ENCODE measurements at places on chromosomes 12 and 14.

DNA sequence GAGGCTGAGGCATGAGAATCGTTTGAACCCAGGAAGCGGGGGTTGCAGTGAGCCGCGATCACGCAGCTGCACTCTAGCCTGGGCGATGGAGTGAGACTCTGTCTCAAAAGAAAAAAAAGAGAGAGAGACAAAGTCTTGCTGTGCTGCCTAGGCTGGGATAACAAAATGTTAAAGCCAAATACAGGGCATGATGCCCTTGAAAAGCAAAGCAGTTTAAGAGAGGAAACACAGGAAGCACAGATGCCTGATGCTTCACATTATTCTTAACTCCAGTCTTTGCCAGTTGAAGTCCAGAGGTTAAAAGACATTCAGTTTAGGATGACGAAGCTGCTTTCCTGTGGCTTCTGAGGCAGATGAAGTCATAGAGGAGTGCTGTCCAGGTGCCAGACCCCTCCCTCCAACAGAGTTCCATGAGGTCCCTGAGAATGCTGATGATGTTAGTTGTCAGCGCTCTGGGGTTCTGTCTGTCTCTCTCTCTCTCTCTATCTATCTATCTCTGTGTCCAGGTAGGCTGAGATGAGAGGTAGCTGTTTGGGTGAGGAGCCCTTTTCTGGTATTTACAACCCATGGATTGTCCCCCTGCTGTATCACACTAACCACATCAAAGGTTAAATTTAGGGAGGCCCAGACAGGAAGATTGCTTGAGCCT is 4.9 kb upstream of the MRPL52 start:
- DNase-seq = no peak

DNA sequence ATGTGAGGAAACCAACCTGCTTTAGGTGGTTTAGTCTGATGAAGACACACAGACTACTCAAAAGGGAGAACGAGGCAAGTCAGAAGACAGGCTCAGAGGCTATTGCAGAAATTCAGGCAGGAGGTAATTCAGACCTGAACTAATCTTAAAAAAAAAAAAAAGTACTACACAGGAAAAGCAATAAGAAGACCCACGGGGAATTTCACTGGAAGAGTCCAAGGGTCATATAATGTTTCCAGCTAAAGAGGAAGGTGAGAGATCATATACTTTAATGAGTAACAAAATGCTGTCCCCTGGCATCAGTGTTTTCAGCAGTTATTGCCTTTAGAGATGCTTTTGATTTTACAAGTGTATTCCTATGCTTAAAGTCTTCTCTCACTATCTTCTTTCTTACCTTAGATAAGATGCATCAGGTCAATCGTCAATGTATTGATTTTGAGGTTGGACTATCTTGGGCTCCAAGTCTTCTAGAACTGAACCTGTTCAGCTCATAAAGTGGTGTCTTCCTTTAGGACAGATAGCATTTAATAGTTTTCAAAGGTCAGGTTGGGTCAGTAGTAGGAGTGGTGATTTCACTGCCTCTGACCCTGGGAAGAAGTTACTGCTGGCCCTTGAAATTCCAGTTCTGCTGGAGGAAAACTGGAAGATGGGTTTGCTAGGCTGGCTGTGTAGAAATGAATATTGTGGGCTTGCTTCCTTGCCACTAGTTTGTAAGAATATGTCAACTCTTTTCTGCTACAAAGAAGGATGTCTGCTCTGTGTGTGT is 60.0 kb downstream of the FAR2 start:
- no peak for DNase-seq

DNA sequence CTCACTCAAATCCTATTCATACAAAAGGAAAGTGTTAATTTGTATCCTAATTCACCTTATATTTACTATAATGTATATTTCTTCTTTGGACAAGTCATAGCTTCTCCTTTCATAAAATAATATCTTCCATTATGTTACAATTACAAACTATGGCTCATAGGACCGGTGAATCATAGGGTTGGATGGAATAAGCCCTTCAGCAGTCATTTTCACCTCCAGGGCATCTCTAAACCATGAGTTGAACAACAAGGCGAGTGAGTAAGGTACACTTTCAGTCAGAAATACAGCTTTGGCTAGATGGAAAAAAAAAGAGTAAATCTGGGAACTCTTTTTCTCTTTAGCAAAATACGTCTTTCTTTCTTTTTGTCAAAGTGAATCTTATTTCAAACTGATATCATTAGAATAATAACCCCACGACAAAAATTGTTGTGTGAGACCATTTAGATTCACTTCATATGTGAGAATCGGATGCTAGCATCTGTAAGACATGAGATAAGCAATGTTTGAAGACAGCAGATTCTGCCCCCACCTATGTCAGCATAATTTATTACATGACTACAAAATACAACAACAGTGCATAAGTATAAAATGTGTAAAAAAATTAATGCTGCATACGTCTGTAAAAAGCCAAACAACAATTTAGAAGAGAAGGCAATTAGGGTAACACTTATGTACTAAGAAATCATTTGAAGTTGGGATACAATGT is 184.4 kb upstream of the SLC38A2 start:
- DNase-seq = no peak

- no peak for DNase-seq
Measured at GRCh38 chr12:79381248-79382208, 309.2 kb downstream of the PAWR start.

DNA sequence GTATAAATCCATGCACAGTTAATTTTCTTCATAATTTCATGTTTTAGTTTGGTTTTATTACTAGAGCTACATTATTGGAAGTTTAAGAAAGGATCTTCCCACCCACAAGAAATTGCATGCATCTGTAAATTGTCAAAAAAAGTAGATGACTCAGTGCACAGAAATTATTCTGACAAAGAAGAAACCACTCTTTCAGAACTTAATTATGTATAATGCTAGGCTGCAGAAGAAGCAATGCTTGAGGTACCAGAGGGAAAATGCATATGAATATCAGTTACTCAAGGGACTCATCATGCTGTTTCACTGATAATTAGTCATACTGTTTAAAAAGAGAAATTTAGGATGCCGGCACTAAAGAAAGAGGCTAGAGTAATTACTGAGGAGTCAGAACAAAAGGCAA is 147.0 kb downstream of the SLC16A7 start:
- DNase-seq = no peak

DNA sequence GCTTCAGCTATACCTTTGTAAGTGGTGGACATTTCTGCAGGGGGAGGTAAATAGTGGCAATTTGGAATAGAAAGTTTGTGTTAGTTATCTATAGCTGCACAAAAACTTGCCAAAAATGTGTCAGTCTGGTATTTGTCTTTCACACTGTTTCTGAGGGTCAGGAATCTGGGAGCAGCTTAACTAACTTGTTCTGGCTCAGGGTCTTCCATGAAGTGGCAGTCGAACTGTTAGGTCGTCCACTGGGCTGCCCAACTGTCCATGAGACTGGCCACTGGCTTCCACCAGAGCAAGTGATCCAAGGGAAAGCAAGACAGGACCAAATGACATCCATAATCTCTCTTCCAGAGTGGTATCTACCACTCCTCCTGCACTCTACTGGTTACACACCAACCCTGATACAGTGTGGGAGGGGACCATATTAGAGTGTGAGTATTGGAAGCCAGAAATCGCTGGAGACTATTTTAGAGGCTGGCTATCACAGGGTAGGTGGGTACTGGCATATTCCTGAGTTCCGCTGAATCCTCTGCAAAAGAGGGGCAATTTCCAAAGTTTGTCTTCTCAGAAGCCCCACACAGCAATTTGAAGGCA is 60.9 kb downstream of the DYRK2 start:
- DNase-seq = no peak

DNA sequence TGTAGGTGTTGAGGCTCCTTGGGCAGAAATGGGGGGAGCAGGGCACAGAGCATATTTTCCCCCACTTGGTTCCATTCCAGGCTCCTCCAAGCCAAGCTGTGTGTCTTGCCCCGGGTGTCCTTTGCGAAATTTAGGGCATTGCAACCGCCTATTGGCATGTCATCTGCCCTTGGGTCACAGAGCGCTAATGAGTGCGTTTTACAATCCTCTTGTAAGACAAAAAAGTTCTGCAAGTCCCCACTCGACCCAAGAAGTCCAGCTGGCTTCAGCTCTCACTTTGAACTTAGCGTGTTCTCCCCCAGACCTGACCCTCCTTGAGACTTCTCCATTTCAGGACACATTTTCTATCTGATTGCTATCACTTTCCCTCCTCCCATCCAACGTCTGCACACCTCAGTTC is 6.1 kb upstream of the LRTM2 start:
- no peak for DNase-seq

- DNase-seq = no peak
Measured at GRCh38 chr12:62166525-62166924, 93.7 kb upstream of the USP15 start.

DNA sequence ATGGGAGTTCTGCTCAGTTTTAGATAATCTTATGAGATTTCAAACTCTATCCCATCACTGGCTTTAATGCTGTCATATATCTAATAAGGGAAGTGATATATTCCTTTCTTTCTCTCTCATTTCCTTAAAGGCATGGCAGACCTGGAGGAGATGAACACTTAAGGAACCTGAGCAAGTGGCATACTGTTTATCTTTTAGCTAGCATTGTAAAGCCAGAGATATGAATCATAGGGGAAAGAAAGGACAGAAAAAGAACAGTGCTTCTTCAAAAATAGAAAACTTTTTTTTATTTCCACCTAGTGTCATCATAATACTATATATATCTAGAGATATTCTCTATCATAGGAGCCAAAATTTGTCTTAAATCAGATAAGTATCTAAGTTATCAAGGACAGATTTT is 68.3 kb upstream of the PSMA6 start:
- no peak for DNase-seq

GRCh38 chr12:59082952-59083351 is 162.6 kb upstream of the LRIG3 start:
- DNase-seq = no peak

- no peak for DNase-seq
Measured at GRCh38 chr12:50103767-50104321, at the start of gene GPD1. GPD1 (plus strand) TSS chr12:50104008; CDS start chr12:50104051, 43 bp downstream.

GRCh38 chr12:121803861-121804416 is at the start of gene SETD1B:
SETD1B (plus strand) TSS chr12:121804009; CDS start chr12:121804738, 729 bp downstream.
- peak; percentile 62 for DNase-seq

- no peak for DNase-seq
Measured at GRCh38 chr12:27324530-27324929, 8.1 kb upstream of the BMAL2 start.

DNA sequence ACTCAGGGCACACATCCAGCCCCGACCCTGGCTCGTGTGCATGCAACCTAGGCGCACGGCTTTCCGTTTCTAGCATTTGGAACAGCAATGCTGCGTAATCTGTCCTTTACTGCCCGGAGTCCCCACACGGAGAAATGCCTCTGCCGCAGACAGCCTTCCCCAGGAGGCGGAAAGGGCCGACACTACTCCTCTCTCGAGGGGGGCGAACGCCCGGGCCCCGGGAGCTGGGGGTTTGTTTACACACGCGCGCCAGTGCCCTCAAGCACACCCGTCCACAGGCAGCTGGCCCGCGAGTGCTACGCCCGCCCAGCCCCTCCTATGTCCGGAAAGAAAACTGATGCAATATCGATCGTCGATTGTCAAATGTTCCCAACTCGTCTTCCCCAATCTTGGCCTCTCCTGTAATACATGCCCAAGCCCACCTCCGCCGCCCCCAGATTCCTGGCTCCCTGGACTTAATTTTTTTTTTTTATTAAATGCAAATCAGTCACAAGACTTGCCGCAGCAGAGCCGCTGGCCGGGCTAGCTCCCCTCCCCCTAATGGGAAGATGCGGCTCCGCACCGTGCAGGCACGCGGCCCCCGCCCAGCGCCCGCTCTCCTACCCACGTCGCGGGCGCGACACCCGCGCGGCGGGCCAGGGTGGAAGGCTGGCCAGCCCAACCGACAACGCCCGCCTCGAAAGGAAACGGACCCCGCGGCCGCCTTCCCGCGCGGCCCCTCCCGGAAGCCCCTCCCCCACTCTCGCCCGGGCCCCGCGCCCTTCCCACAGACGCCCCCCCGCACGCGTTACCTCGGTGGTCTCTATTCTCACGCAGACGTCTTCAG is 642 bp downstream of the SLC38A2 start:
- peak; percentile 40 for DNase-seq

DNA sequence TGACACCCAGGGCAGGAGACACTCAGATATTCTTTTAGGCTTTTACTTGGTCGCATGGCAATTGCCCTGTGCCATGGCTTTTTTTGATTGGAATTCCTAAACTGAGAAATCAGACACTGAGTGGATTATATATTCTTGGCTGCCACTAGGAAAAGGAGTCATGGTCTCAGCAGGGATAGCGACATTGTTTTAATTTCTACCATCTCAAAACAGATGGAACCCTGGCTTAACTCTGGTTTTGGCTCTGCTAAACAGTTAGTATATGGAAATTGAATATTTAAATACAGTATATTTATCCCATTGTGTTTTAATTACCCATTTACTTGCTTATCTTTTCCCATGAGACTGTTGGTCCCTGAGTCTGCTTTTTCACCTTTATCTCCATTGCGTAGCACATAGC is 84.0 kb downstream of the DACT1 start:
- DNase-seq = no peak

DNA sequence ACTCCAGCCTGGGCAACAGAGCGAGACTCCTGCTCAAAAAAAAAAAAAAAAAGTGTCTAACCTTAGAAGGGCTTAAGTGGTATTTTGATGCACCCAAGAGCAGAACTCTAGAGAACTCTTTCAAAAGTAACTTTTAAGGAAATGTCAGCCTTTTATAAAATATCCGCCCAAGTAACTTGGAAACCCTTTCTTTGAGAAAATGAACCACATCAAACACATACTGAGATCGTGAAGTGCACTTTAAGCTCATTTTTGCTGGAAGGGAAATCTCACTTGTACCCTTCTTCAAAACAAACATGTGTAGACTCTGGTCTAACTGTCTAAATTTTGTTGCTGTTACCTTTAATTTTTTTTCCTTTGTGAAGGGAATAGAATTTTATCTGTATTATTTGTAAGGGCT is 5.5 kb downstream of the C12orf56 start:
- no peak for DNase-seq

- DNase-seq = no peak
Measured at GRCh38 chr12:44058366-44058765, 222.5 kb downstream of the TMEM117 start.

- no peak for DNase-seq
Measured at GRCh38 chr12:96828169-96828789, 78.8 kb upstream of the NEDD1 start.

GRCh38 chr14:23481979-23482822 is 12.7 kb downstream of the NGDN start:
- DNase-seq = no peak

DNA sequence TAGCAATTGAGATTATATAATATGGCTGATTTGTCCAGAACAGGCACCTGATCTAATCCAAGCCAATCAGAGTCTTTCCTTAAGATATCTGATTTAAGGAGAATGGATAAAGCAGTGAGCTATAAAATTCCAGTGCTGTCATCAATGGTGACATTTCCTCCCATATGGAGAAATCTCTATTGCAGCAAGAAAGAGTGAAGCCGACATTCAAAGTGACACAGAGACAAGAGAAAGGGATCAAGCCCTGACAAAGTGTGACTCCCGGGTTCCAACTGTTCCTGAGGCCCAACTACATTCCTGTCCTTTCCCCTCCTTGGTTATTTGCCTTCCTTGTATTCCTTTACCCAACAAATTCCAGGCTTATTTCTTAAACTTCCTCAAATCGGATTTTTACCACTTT is 430.0 kb upstream of the SOX5 start:
- DNase-seq = no peak

- DNase-seq = no peak
Measured at GRCh38 chr14:98233656-98234055, 1038.3 kb downstream of the BCL11B start.

- DNase-seq = no peak
Measured at GRCh38 chr14:51612449-51612848, 39.3 kb upstream of the FRMD6 start.
